Transverse colon (tissue), 4 donors: ENCODE measurements at places on chromosomes 7 and 10. TPM values are rescaled to one million over a fixed set of nuclear protein-coding genes. Genes with fewer than 3 reads are reported as not detected.

GRCh38 chr10:123380491-123381085 lies 226.4 kb downstream of the BUB3 start:
- DNase-seq = no peak

Gene GARIN1A
- total RNA-seq = 1.4 TPM

- no peak for DNase-seq
Measured at GRCh38 chr7:140641524-140642195, 1.0 kb upstream of the DENND2A start.

GRCh38 chr10:3911713-3912442 lies 126.9 kb upstream of the KLF6 start:
- DNase-seq = no peak

Gene PRTFDC1
- total RNA-seq = 6.7 TPM

Gene NXPH1
- not detected for total RNA-seq

Gene NSUN6
- total RNA-seq = 12.6 TPM
